ENCODE measurements at places on chromosomes 6 and 20.

DNA sequence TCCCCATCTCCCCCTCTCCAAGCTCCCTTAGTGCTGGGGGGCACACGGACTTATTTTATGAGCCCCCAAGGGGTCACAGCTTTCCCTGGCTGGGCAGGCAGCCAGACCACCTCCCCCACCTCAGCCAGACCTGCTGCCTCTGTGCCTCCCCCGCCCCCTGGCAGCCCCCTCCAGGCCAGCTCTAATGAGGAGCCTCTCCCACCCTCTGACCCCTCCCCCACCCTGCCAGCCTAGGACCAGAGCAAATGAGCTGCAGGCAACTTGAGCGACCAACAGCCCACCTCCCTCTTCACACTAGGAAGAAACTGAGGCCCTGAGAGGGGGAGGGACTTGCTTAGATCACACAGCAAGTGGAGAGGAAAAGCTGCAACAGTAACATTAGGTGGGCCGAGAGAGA lies 1.9 kb downstream of the GDF5 start:
- DNase-seq = no peak

DNA sequence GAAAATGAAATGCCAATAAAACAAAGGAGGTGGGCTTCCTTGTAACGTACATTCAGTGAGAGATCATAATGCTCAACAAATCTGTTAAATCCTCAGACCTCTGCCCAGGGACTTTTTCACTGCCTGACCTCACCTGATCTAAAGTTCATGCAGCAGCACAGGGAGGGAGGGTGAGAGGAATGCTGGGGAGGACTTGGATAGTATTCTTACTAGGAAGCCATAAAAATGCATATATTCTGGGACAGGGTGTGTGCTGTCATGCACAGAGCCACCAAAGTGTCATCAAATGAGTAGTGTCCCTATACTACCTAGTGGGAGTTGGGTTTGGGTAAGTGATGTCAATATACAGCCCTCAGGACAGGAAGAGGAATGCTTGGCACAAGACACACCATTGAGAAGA lies 32.6 kb downstream of the CLIC5 start:
- no peak for DNase-seq

DNA sequence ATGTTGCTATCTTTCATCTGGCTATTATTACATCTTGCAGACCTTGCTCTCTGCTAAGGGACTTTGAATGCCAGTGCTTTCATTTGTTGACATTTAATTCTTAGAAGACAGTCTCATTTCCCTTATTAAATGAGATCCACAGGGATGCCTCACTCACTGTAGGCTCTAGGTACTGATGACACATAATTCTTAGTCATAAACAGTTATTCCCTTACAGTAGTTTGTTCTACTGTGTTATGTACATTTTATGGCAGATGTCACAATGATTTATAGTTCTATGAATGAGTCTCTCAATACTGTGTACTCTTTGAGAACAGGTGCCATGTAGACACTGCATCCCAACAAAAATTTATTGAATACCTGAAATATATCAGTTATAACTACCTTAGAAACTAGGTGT lies 70.3 kb downstream of the FAM83B start:
- DNase-seq = no peak

GRCh38 chr6:49453221-49453620 lies 9.8 kb downstream of the MMUT start:
- no peak for DNase-seq

- DNase-seq = no peak
Observed at GRCh38 chr6:127515234-127515793, 3.8 kb downstream of the MTCL3 start.

- no peak for DNase-seq
Observed at GRCh38 chr20:11153819-11154218, 480.0 kb upstream of the JAG1 start.

GRCh38 chr20:22430154-22430745 lies 154.1 kb downstream of the FOXA2 start:
- DNase-seq = no peak

GRCh38 chr20:33154252-33154651 lies 13.7 kb upstream of the BPIFA2 start:
- DNase-seq = no peak

DNA sequence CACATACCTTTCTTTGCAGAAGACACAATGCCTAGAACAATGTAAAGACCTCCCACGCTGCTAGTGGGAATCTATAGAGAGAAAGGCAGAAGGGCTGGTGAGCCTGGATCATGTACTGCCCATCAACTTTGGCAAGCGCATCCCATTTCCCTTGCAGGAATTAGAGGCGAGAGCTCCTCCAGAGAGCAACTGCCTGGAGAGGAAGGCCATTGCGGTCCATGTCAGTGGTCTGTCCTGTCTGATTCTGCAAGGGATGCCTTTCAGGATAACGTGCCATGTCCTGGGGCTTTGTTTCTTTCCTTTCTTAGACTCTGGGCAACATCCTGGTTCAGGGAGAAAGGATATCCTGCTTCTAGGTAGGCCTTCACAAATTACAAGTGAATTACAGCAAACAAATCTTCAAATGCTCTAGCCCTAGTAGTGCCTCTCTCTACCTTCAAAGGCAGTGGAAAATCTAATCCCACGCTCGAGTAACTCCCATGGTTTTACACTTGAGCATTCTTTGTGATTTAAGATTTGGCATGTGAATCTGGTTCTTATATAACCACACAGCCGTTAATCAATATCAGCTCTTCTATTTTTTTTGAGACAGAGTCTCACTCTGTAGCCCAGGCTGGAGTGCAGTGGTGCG lies 38.5 kb downstream of the GCNT2 start:
- DNase-seq = no peak

DNA sequence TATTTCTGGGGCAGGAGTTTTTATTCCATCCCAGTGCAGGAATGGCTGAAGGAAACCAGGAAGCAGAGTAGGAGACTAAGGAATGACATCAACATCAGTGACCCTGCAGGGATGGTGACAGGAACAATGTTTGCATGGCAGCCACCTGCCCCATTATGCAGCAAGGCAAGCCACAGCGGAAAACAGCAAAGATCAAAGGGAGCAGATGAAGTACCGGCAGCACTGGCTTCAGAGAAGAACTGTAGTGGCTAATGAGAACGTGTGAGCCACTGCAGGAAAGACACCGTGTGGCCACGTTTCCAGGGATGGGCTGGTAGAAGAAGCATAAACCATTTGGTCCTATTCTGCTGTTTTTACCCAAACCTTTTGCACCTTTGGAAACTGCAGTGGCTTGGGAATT lies 52.9 kb upstream of the TAB2 start:
- DNase-seq = no peak

DNA sequence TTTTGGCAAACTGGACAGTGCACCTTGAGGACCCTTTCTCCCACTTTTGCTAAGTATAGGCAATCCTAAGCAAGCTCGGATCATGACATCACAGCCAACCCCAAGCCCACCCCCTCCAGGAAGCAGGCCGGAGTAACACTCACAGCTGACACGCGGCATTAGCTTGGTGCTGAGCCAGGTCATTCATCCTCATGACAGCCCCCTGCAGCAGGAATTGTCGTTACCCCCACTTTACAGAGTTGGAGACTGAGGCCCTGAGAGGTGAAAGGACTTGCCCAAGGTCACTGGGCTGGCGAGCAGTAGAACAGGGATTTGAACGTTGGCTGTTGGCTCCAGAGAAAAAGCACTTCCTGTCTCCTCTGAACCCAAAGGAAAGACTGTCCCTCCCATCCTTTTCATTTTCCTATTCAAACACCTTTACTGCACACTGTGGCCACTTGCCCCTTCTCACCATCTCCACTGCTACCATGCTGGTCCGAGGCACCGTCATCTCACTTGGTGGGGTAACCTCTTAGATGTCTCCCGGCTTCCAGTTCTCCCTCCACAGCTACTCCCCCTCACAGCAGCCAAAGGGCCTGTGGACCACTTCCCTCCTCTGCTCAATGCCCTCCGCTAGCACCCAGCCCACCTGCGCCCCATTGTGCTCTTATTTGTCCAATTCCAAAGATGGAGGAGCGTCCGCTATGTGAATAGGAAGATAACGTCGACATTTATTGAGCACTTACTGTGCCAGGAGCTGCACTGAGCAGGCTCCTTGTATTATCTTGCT lies 84.7 kb downstream of the PREX1 start:
- no peak for DNase-seq

- DNase-seq = no peak
Observed at GRCh38 chr6:90253631-90254030, 43.0 kb downstream of the BACH2 start.

GRCh38 chr6:1390133-1390945 lies 963 bp downstream of the FOXF2 start:
- no peak for DNase-seq

GRCh38 chr20:63574829-63575743 lies 1.0 kb upstream of the HELZ2 start:
- no peak for DNase-seq

- DNase-seq = no peak
Observed at GRCh38 chr20:41304002-41304401, 13.5 kb downstream of the ZHX3 start.

DNA sequence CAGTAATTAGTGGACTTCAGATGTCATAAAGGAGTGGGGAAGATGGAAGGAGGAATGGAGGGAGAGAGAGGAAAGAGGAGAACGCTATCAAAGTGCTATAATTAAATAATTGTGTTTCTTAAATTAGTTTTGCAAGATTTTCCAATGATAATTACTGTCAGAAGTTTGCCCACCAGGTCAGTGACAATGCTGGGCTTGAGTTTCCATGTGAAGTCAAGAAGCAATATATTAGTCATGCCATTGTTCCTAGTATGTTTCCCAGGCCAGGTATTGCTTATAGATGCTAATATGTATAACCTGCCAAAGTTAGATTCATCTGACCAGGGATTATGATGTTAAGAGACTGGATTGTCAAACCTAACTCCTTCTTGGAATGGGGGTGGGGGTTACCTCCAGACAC lies 131.9 kb downstream of the GJA10 start:
- DNase-seq = no peak

GRCh38 chr6:79694156-79694555 lies 63.0 kb downstream of the SH3BGRL2 start:
- no peak for DNase-seq

DNA sequence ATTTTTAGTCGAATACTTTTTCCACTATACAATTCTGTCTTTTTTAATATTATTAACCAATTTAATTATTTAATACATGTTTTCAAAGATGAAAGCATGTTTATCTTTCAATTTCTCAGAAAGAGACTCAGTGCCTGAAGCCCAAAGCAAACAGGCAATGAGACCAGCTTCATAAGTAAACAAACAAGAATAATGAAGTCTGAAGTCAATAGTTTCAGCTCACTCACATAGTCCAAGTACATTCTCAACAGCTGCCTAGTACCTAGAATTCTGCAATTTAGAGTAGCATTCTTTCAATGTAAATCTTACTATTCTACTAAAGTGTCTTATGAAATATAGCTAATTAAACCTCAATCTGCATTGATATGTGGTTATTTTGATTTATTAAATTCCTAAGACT lies 626.5 kb upstream of the NRSN1 start:
- DNase-seq = no peak

DNA sequence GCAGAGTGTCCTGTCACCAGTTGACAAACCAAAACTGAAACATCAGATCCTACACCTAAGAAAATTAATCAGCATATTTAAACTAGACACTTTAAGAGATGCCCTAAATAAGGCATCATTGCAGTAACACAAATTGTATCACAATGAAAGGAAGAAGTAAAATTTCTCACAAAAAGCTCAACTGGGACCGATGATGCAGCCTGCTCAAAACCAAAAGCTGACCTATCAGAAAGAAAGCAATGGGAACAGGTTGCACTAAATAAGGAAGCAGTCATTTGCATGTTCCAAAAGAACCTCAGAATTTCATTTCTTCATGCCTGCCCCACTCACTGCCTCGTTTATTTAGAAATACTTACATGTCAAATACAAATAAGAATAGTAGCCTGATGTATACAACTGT lies 12.1 kb downstream of the HIVEP2 start:
- DNase-seq = no peak

DNA sequence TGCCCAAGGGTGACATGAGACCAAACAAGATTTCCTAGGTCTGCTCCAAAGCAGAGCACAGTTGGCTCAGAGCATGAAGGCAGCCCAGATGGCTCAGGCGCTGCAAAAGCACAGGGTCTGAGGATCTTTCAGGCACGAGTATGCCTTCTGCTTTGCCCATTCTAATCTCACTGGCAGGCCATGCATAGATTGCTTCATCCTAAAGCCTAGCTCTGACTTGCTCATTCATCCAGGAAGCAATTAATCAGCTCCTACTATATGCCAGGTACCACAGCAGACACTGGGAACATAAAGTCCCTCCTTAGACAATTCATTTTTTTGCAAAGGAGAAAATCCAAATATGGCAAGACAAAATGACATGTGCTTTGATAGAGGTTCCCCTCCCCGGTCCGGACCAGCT lies 31.2 kb downstream of the GPLD1 start:
- DNase-seq = no peak

GRCh38 chr6:34462551-34462971 lies 3.3 kb upstream of the PACSIN1 start:
- DNase-seq = no peak

DNA sequence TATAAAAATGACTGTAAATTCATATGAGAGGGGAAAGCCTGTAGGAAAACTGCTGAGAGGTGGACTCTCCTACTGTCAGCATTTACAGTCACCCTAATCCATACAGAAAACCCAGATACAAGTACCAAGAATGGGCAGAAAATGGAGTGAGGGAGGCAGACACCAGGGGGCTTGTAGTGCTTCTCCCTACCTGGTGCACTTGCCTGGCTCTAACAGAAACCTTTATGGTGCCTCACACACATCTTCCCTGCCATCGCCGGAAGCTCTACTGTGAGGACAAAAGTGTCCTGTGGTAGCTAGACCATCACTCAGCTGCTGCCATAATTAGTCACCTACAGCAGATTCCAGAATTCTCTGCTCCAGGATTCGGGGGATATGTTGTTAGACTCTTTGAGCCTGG lies 441.3 kb downstream of the TFAP2B start:
- no peak for DNase-seq

- no peak for DNase-seq
Observed at GRCh38 chr6:95768539-95768938, 191.2 kb downstream of the MANEA start.

GRCh38 chr6:31079656-31080261 lies 32.6 kb downstream of the C6orf15 start:
- no peak for DNase-seq

GRCh38 chr6:154164397-154164796 lies 125.4 kb downstream of the OPRM1 start:
- DNase-seq = no peak

DNA sequence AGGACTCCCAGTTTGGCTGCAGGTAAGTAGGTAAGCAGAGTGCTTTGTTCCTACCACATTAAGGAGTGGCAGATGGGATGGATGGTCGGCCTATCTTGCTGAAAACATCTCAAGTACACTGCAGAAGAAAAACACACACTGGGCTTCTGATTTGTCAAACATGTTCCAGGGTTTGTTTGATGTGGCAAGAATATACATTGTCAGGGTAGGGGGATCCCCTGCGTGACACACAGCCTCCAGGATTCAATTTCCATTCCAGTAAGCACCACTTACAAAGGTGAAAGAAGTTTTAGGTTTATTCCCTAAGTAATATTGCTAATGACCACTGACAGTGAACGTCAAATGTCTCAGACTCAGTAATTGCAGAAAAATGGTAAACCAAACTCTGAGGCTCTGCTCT lies 26.0 kb upstream of the KIF16B start:
- no peak for DNase-seq

- DNase-seq = no peak
Observed at GRCh38 chr20:46286382-46286781, 21.9 kb downstream of the CDH22 start.

All from vagina (tissue), 2 donors.